RWPE2 (cell line): ENCODE measurements at places on chromosomes 11 and 22.

DNA sequence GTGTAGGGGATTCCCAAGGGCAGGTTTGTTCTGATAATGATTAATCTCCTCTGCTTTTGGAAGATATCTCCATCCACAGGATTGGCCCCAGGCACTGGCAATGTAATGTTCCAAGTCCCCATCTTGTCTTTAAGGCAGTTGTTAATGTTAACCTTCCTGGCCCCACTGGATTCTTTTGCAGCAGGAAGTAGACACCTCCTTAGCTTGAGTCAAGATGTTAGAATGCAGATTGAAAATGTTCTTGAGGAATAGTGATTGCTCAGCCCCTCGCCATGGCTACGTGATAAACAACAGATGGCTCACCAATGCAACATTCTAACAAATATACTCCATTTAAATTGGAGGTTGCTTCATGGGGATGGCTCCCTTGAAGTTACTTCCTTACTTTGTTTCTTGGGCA is 7.3 kb downstream of the HEPHL1 start:
- no peak for DNase-seq

DNA sequence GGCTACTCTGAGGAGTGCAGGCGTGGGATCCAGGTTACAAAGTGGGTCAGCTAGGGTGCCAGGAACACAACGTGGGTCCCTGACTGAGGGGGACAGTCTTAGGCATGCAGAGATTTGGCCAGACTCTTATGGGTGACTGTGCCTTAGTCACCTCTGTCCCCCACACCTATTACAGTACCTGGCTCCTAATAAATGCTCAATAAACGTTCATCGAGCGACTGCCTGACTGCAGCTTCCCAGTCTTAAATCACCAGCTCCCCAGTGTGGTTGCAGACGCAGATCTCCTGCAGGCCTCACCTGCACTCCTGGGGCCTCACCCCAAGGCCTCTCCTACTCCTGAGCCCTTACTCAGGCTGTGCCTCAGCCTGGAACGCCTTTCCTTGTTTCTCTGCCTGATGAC is 3.2 kb upstream of the SUN2 start:
- DNase-seq = no peak

GRCh38 chr11:110000031-110000502 is 93.1 kb upstream of the ZC3H12C start:
- no peak for DNase-seq

- DNase-seq = no peak
These were observed 9.8 kb downstream of the DERL3 start for GRCh38 chr22:23828800-23829680.

GRCh38 chr11:76880314-76880713 is 19.6 kb downstream of the ACER3 start:
- DNase-seq = no peak

GRCh38 chr11:9752091-9752490 is 88.2 kb downstream of the SWAP70 start:
- no peak for DNase-seq
